DMS53 (cell line): ENCODE measurements at places on chromosomes 6 and 20.
A peak's percentile ranks its signal among the peaks of the same experiment; 100 is the strongest.

DNA sequence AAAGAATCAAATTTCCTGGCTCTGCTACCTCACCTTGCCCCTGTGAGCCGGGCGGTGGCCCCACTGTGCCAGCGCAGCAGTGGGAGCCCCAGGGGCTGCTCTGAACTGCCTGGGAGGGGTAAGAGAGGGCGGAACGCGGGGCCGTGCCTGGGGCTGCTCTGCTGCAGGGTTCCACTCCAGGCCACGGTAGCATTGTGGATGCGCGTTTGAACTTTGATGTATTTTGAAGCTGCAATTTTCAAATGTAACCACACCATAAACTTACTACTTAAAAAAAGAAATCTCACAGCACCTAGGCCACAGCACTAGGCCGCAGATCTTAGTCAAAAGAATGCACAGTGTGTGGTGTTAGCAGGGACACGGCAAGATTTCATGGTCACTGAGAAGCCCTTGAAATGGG lies 57.5 kb downstream of the PRDM1 start:
- no peak for DNase-seq

- DNase-seq: peak; percentile 78
Measured at GRCh38 chr20:16801919-16802651, 53.9 kb downstream of the OTOR start.

DNA sequence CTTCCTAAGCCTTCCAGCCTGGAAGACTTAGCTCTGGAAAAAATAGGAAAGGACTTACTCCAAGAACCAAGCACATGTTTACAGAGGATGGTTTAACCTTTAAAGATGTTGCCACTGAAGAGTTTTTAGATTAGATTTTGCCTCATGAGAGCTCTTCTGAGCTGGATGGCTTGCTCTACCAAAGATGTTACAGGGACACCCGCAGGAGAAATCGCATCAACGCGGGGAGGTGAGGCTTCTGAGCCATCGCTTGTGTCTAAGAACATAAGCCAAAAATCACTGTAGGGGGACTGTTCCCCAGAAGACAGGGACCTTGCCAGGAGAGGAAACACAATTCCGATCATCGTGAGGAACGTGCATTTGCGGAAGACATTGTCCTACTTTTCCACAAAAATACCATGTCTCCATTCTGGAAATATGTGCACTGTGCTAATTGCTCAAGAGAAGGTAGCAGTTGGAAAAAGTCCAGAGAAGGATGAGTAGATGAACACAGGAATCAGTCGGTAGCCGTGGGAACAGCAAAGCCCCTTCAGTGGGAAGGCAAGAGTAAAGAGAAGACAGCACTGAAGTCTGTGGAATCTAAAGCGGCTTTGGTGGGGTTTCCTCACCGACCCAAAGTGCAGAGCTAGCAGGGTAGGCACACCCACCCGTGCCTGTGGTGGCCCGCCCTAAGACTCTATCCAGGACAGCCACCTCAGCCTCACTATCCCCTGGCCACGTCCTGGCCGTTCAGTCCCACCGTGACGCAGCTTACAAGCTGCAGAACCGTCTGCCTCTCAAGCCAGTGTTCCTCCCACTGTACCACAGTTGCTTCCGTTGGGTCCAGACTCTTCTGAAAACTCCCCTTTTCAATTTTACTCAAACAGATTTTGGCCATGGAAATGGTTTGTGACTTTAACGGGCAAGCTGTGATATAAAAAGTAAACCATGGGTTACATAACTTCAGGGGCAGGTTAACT lies 334.8 kb downstream of the NRN1 start:
- peak; percentile 22 for DNase-seq

DNA sequence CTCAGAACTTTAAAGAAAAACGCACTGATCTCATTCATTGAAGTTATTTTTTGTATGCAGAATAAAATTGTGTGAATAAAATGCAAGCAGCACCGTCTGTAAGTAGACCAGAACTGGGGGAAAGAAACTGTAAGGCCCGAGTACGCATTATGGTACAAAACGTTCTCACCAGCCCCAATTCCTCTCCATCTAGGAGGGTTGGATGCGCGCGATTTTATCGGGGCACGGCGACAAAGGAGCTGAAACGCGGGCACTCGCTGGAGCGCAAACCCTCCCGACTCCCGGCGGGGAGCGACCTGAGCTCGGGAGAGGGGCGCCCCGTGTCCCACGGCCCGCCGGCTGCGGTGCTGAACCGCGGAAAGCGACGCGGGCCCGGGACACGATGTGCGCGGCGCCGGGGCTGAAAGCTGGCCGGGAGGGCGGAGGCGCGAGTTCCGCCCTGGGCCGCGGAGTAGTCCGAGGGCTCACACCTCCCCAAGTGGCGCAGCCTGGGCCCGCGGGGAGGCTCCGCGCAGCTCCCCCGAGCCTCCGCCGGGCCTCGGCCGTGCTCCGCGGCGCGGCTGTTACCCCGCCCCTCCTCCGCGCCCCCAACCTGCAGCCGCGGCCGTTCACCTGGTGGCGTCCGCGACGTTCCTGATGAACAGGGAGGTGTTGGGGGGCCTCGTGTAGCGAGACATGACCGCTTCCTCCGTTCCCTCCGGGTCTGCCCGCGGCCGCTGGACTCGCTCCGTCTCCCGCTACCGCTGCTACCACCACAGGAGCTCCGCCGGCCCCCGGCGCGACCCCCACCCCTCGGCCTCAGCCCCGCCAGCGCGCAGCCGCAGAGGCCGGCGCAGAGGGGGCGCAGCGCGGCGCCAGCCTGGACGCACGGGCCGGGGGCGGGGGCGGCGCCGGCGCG lies at the start of gene SRSF12:
SRSF12 (minus strand) TSS at position 861 of the 898 bp plus-strand sequence; CDS start at position 677, 184 bp downstream.
- DNase-seq: peak; percentile 61

DNA sequence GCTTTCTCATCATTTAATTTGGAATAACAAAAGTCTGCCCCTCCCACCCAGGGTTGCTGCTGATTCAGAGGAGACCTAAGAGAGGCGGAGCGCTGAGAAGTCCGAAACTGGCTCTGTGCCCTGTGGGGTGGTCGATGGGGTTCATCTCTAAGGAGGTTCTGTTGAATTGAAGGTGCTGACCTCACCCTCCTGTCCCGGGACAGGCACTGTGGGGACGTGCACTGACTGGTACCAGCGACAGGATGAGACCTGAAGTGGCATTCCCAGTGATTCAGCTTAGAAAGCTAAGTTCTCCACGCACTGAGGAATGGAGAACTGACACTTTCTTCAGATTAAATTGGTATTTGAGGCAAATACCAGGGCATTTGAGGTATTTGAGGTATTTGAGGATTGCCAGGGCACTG lies 1.3 kb downstream of the GUCA1B start:
- DNase-seq: no peak

DNA sequence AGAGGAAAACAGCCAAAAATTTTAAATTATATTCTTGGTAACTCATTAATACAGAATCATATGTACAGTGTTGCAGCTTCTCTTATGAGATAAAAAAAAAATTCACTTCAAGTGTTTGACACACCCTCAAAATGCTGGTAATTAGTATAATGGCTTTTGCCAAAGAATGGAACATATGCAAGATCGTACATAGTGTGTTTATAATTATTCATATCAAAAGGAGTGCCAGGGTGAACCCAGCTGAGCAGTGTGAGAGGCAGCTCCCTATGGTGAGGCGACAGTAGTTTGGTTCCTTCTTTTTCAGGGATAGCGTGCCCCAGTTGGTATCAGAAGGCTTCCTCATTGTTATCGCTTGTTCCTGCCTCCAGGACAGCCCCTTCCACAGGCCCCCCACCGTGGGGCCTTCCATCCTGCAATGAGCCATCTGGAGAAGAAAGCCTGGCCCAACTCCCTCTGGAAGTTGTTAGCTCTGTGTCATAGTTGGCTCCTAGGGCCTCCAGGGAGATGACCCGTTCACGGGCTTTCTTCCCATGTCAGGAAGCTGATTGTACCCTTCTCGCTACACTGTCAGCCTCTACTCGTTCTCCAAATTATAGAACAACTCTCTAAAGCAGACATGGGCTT lies 150.7 kb downstream of the FRK start:
- DNase-seq: no peak

DNA sequence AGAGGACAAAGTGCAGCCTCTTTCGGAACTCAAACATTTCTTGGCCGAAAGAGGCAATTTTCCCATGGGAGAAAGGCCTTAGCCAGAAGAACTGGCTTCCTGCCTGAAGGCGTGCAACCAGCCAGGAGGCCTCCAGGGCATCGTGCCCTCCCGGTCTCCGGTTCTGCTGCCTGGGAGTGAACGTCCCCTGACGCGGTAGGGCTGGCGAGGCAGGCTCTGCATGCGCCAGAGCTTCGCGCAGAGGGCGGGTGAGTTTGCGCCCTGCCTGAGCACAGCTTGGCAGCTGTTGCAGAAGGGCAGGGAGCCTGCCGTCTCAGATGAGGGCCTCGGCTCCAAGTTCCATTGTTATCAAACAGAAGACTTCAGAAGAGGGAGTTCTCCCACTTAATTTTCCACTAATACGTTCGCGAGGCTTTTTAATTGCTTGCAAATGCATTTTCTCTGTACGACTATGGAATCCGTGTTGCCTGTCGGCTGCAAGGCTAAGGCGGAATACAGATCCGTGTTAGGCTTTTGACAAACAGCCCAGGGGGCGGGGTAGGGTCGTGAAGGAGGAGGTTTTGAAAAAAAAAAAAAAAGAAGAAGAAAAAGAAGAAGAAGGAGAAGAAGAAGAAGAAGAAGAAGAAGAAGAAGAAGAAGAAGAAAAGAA lies 5.5 kb upstream of the TFAP2D start:
- no peak for DNase-seq

GRCh38 chr20:44541992-44542391 lies 20.1 kb upstream of the SERINC3 start:
- DNase-seq: no peak

DNA sequence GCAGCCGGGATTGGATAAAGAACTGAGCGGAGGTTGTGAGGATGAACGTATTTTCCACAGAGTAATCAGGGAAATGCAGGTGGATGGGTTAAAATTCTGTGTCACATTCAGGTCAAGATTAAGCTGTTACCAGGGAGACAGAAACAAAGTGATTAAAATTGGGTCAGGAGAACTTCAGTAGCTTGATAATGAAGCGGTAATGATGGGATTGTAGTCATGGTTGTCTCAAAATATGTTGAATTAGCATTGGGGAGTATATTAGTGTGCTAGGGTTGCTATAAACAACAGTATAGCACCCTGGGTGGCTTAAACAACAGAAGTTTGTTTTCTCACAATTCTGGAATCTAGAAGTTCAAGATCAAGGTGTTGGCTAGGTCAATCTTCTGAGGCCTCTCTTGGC lies 155.5 kb downstream of the GJA1 start:
- no peak for DNase-seq

DNA sequence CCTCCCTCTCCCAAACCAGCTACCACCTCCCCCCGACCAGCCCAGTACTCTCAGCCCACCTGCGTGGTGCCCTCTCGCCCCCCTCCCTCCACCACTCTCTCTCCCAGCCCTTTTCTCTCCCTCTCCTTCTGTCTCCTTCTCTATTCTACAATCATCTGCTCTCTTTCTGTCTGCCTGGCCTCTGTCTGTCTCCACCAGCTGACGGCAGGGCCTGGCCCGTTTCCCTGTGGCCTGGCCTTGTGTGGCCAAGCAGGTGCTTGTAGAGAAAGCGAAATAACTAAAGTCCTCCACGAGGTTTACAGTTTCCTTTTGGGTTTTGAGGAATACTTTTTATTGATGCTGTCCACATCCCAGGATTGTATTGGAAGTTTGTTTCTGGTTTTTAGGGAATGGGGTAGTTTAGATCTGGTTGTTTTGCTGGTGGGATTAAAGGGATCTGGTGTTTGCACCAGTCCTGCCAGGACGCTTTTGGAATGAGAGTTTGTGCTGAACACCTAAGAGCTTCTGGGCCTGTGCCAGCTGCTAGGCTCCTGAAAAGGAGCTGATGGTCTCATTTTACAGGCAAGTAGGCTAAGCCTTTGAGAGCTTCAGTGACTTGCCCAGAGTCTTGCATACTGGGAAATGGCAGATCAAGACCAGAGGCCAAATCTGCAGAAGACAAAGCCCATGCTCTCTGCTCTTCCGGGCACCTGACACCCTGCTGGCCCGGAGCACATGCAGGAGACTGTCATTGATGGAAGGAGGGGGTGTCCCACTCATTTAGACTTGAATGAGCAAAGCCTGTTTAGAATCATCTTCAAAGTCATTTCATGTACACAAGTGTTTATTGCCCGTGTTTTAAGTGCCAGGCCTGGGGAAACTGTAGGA lies 161.7 kb downstream of the SYCP2 start:
- DNase-seq: no peak

GRCh38 chr6:22146678-22146930 lies 150.2 kb downstream of the PRL start:
- peak; percentile 75 for DNase-seq

DNA sequence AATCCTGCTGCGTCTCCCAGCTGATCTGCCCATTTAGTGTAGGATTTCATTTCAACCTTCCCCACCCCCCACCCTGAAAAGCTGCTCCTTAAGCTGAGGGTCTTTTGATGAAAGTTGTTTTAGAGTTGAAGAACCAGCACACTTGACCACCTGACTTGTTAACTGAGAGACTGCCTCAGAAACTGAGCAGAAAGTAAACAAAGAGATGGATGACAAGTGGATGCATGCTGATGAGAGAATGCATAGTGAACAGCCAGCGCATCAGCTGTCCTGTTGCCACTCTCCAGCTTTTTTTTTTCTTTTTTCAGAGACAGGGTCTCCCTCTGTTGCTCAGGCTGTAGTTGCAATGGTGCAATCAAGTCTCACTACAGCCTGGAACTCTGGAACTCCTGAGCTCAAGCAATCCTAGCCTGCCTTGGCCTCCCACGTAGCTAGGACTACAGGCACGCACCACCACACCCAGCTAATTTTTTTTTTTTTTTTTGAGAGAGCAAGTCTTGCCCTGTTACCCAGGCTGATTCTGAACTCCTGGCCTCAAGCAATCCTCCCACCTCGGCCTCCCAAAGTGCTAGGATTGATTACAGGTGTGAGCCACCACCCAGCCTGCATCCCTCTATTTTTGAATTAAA lies 9.5 kb downstream of the RPL10A start:
- DNase-seq: peak; percentile 56

GRCh38 chr6:136226027-136226673 lies 24.0 kb downstream of the MTFR2 start:
- peak; percentile 65 for DNase-seq

DNA sequence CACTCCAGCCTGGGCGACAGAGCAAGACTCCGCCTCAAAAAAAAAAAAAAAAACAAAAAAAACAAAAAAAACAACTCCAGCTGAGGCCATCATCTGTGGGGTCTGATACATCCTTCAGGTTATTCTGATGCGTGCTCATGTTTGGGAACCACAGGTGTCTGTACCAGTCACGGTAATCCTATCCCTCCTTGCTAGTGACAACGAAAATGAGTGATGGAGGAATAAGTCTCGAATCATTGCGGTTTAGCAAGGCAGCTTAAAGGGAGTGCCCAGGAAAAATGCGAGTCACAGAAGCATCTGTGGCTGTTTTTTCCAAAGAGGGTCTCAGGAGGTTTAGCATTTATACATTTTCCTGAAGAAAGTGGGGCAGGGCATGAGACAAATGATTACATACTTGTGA lies 48.8 kb downstream of the MCUR1 start:
- no peak for DNase-seq

- DNase-seq: no peak
Measured at GRCh38 chr20:57652606-57653545, 32.6 kb upstream of the ZBP1 start.
